ENCODE measurements at places on chromosomes 5 and 9. TPM values are rescaled to one million over a fixed set of nuclear protein-coding genes. Genes with fewer than 3 reads are reported as not detected.

DNA sequence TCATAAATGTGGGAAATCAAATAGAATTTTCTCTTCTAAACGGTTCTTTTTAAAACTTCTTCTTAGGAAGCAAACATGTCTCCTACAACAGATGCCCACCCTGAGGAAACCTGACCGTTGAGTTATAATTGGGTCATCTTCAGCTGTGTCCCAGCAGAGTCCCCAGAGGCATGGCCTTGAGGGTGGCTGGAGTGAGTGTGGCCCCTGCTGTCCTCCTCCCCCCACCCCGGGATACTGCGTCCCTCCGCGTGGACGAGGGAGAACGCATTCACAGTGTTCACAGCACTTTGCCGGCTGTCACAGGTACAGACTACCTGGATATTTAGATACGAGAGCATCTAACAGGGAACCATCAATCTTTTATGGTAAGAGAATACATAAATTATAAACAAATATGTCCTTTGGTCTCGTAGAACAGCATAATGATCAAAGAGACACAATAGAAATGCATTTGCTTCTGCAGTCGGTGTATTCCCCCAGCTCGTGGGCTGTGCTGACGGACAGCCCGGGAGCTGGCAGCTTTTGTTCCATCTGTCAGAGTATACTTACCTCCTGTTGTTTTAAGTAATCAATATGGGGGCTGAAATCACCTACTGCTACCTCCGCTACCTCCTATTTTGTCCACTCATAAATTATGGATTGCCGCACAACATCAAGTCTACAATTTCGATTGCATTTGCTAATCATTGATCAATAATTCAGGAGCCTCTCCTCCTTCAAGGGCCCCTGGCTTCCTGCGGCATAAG lies 214.7 kb downstream of the IRX2 start:
- no peak for DNase-seq

DNA sequence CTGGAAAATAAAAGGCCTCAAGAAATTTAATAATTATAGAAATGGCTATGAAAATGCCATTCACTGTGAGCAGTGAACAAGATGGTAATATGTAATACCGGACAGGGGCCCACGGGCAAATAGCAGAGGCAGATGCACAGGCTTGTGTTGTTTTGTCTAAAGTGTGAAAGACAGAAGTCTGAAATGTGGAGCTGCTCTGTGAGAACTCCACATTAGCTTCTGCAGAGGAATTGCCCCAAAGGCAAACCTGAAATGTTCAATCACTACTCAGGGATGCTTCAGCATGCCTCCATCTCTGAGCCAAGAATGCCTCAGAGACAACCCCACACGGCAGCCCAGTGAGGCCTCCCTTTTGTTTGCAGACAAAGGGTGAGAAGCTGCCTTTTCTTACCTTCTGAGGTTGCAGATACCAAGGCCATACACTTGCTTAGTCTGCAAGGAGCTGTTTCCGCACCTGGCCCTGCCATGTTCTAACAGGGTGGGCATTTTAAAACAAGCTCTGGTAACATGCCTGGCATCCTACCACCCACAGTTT lies 124.3 kb upstream of the CXCL14 start:
- DNase-seq: no peak

GRCh38 chr5:8598996-8599395 lies 730.0 kb downstream of the MTRR start:
- no peak for DNase-seq

- DNase-seq: no peak
These were observed 35.3 kb downstream of the PRDM6 start for GRCh38 chr5:123124126-123124858.

DNA sequence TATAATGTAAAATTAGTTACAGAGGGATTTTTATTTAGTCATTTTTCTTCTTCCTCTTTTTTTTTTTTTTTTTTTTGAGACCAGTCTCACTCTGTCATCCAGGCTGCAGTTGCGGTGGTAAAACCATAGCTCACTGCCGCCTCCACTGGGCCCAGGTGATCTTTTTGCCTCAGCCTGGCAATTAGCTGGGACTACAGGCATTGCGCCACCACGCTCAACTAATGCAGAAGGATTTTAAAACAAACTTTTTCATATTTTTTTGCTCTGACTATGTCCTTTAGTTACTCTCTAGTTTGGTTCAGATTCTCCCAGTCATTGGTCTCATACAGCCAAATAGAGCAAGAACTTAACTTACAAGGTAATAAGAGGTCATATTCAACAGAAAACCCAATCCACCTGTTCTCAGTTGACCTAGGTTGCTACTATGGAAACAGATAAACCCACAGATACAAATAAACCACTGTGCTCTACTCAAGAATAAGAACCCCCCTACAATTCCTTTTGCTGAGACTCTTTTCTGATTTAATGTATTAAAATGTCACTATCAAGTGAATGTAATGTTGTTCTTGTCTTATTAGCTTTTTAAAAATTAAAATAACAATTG lies 50.1 kb upstream of the TTC39B start:
- DNase-seq: no peak

- no peak for DNase-seq
These were observed 336.3 kb downstream of the KDM4C start for GRCh38 chr9:7094052-7094451.

- DNase-seq: no peak
These were observed 7.0 kb upstream of the FBXO4 start for GRCh38 chr5:41918105-41918504.

GRCh38 chr5:128613766-128614165 lies 75.7 kb upstream of the FBN2 start:
- DNase-seq: no peak

DNA sequence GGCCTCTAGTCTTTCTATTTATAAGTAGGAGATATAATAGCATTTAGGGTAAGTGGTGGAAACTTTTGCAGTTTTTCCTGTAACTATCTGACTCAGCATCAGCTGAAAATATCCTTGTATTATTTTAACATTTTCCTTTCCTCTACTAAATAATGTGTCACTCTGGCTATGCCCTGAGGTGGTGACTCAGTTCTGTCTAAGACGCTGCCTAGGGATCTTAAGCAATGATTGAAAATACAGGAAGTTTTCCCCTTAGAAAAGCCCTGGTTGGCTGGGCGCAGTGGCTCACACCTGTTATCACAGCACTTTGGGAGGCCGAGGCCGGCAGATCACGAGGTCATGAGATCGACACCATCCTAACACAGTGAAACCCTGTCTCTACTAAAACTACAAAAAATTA lies 9.3 kb upstream of the EDIL3 start:
- DNase-seq: no peak

DNA sequence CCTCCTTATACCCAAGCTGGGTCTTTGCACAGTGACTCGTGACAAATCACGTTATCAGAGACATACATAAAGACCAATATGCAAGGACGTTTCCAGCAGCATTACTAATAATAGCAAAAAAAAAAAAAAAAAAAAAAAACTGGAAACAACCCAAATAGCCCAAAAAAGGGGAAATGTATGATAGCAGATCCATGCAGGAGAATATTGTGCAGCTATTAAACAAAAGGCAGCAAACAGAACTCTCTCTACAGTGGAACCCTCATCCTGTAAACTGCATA lies 37.7 kb downstream of the C5orf15 start:
- DNase-seq: no peak

- no peak for DNase-seq
These were observed 237.1 kb downstream of the RFX3 start for GRCh38 chr9:3288686-3289085.

- no peak for DNase-seq
These were observed 135.2 kb downstream of the GNA14 start for GRCh38 chr9:77512876-77513275.

GRCh38 chr9:84819491-84819991 lies 150.0 kb downstream of the NTRK2 start:
- DNase-seq: peak; percentile 11

GRCh38 chr5:93602241-93603077 lies 19.4 kb downstream of the NR2F1 start:
- DNase-seq: no peak

DNA sequence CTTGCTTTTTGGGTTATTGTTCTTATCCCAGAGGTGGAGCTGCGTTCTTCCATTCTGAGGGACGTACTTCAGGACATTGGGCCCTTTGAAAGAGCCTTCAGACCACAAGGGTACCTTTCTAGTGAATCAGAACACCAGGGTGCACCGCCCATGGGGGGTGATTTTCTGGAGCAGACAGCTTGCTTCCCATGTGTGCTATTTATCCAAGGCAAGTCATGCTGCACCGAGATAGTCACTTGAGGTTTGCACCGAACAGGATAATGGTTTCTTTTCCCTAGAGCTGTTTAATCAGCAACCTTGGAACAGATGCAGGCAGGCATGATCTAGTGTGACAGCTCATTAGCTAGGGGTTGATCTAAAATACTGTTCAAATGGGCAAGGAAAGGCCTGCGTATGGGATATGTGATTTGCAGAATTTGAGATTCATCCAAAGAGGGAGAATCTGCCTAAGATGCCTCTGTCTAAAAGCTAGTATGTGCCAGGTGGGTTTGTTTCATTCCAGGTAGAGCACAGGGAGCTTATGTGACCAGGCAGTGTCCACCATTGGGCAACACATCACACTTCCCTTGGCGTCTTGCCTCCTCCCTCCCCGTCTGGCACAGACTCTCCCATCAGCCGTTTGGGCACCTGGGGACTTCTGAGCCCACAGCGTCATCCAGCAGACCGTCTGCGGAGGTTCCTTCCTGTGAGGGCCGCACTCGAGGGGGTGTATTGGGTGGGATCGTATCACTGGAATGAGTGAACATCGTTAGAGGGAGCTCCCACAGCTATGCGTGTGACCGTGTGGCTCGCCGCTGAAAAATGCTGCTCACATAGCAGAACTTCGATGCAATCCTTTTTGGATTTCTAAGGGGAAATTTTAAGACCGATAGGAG lies 23.0 kb downstream of the ABL1 start:
- no peak for DNase-seq

GRCh38 chr5:112348387-112348786 lies 70.7 kb downstream of the EPB41L4A start:
- DNase-seq: no peak

DNA sequence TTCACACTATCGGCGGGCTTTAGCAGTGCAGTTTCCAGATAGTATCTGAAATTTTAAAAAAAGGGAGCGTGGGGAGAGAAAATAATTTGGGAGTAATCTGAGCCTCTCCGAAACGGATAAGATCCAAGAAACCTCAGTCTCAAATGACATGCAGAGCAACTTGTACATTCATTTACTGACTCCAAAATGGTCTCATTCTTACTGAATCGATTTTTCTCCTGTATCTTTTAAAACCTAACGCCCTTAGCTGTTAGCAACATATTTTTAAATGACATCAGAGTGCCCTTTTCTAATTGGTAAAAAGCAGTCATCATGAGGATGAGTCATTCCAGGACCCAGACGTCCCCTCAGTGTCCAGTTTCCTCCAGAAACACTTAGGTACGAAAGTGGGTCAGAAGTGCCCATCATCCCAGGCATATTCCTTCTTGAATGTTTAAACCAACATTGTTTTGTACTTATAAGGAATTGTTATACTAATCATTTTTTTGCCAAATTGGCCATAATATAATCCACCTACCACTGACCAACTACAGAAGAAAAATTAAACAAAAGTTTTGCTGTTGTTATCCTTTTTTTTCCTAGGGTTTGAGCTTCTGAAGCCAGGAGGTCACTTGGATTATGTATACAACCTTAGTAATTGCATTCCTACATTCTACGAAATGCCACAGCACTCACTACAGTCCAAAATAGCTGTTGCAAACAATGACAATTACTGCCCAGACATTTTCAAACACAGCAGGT lies 354.4 kb downstream of the ADAMTS6 start:
- DNase-seq: no peak

DNA sequence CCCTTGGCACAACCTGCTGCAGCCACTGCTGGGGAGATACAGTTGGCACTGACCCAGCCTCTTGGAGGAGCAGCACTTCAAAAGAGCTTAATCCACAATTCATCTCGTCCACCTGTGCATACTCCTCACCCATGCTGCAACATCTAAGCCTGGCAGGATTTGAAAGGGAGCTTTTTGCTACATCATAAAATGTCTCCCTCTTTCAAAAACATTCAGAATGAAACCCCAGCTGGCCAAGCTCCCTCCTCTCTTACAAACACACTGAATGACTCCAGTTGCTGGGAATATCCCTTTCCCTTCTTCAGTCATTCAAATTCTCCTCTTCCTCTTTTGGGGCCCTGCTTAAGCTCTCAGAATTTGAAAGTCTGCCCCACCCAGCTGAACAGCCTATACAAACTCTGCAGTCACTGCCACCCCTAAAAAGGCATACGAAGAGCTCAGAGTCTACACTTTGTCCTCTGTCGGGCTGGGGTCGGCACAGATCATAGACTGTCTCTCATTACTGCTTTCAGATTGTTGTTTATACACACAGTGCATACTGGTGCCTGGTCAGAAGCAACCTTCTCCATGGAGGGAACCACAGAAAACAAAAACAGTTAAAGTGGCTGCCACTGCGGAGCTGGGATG lies 8.8 kb upstream of the C5orf15 start:
- DNase-seq: no peak

DNA sequence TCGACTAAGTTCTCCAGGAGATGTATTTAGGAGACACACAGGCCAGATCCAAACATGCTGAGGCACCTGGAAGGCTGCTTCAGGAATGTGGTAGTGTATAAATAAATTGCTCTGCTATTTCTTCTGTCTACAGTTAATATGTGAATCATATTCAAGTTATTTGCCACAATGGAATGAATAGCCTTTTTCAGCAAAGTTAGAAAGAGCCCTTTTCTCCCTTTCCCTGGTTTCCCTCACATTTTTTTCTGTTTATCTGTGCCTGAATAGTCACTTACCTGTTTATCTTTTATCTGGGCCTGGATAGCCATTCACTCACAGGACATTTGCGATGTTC lies 44.1 kb upstream of the CLINT1 start:
- DNase-seq: no peak

- no peak for DNase-seq
These were observed 16.9 kb downstream of the OR2V2 start for GRCh38 chr5:181164076-181164952.

Gene ITK
- polyA plus RNA-seq: 0.33 TPM

Gene CDO1
- 26.7 TPM for polyA plus RNA-seq

Gene ENTPD8
- polyA plus RNA-seq: 0.35 TPM

Gene GFI1B
- 0.87 TPM for polyA plus RNA-seq

Gene TOR2A
- polyA plus RNA-seq: 13.8 TPM

Gene IGFBPL1
- 2.1 TPM for polyA plus RNA-seq

Gene CATSPER3
- polyA plus RNA-seq: 1.6 TPM

Gene INSYN2B
- polyA plus RNA-seq: 2.3 TPM

Gene PCDHGA2
- 8.4 TPM for polyA plus RNA-seq

Data from left renal cortex interstitium (tissue), 4 donors.